ENCODE measurements at places on chromosomes 16 and 17. TPM values are rescaled to one million over a fixed set of nuclear protein-coding genes. Genes with fewer than 3 reads are reported as not detected.

The CNTD1 gene
- not detected for total RNA-seq

The TEKT5 gene
- total RNA-seq = not detected

The CHTF18 gene
- 13.8 TPM for total RNA-seq

The PKD1 gene
- total RNA-seq = 82.1 TPM

The C16orf74 gene
- total RNA-seq = 8.4 TPM

The HP gene
- not detected for total RNA-seq

The PPM1E gene
- 0.06 TPM for total RNA-seq

The CTU2 gene
- 11.9 TPM for total RNA-seq

The SCNN1B gene
- total RNA-seq = 0.32 TPM

The PRR35 gene
- total RNA-seq = not detected

The CBX2 gene
- total RNA-seq = 12.5 TPM

The GNGT2 gene
- total RNA-seq = 0.50 TPM

The OR1A1 gene
- not detected for total RNA-seq

The PSMC3IP gene
- total RNA-seq = 3.6 TPM

The TBC1D3I gene
- total RNA-seq = not detected

The EFCAB5 gene
- total RNA-seq = 1.1 TPM

The MSLN gene
- not detected for total RNA-seq

Measured in bladder microvascular endothelial cell (primary cell).